ENCODE measurements at places on chromosomes 5 and 9.

DNA sequence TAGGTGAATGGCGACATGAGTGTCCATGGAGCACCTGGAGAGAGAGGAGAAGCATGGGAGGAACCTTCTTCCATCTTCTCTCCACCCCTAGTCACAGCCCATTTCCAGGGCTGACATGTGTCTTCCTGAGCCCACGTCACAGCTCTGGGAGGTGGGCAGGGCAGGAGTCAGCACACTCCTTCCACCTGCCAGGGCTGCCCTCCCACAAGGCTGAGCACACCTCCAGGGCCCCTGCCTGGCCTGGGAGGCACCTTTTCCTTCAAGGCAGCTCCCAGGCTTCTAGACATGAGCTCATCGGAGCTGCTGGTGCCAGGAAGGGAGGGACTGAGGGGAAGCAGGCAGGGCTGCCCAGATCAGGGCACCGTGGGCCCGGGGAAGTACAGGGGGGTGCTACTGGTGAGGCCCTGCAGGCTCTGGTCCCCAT lies 13.6 kb upstream of the SYNPO start:
- no peak for DNase-seq

GRCh38 chr5:152804179-152804578 lies 399.1 kb upstream of the NMUR2 start:
- no peak for DNase-seq

GRCh38 chr5:145824040-145824439 lies 11.1 kb downstream of the PRELID2 start:
- no peak for DNase-seq

DNA sequence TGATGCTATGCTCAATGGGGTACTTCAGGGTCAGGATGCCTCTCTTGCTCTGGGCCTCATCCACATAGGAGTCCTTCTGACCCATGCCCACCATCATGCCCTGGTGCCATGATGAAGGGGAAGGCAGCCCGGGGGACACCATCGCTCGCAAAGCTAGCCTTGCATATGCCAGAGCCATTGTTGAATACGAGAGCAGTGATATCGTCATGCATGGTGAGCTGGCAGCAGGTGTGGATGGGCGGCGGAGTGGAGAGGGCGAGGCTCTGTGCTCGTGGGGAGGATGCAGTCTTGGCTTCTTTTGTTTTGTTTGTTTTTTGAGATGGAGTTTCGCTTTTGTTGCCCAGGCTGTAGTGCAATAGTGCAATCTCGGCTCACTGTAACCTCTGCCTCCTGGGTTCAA lies 17.2 kb upstream of the SPZ1 start:
- no peak for DNase-seq
